ENCODE measurements at places on chromosomes 1 and 21.
A peak's percentile ranks its signal among the peaks of the same experiment; 100 is the strongest.

- no peak for DNase-seq
Observed at GRCh38 chr1:37883671-37884070, 24.3 kb upstream of the MTF1 start.

GRCh38 chr1:203662821-203663220 lies 36.2 kb downstream of the ATP2B4 start:
- no peak for DNase-seq

DNA sequence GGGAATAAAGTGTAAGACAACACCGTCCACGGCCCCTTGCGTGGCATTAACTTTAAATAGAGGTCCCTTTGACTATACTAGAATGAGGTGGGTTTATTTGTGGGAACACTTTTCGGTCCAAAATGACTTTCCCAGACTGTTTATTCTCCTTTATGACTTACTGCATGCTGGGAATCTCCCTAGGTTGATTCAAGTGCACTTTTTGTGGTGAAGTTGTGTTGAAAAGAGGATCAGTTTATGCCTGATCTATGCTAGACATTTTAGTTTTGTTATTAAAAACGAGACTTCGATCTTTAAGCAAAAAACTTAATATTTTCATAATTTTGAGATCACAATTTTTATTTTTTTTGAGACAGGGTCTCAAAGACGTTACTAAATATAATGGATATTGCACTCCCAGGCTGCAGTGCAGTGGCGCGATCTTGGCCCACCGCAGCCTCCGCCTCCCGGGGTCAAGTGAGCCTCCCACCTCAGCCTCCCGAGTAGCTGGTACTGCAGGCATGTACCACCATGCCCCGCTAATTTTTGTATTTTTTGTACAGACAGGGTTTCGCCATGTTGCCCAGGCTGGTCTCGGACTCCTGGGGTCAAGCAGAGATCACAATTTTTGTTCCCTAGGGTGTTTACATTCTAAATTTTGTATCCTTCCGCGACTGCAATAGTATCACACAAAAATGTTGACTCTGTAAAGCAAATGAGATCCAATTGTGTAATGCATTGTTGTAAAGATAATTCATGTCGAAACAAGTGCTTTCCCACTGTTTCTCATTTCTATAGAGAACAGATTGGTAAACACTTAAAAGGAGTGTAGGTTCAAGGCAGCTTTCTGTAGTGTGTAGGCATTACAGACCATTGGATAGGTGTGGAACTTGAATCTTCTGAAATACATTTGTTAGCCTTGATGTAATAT lies 1.6 kb downstream of the CDC42 start:
- peak; percentile 51 for DNase-seq

DNA sequence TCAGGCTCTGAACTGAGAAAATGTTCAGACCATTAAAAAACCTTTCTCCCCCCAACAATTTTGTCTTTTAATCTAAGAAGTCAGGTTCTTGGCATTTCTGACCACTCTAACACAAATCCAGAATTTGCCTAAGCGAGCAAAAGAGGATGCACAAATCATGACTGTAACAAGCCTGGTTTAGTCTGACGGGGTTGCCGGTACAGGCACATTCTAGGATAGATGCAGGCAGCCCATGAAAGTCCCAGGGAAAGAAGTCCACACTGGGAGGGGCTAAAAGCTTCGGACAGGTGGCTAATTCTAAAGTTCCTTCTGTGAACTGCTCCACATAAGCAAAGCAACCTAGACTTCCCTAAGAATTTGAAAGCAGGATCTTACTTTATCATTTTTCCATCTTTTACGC lies 48.0 kb upstream of the KCNE1 start:
- DNase-seq: no peak

DNA sequence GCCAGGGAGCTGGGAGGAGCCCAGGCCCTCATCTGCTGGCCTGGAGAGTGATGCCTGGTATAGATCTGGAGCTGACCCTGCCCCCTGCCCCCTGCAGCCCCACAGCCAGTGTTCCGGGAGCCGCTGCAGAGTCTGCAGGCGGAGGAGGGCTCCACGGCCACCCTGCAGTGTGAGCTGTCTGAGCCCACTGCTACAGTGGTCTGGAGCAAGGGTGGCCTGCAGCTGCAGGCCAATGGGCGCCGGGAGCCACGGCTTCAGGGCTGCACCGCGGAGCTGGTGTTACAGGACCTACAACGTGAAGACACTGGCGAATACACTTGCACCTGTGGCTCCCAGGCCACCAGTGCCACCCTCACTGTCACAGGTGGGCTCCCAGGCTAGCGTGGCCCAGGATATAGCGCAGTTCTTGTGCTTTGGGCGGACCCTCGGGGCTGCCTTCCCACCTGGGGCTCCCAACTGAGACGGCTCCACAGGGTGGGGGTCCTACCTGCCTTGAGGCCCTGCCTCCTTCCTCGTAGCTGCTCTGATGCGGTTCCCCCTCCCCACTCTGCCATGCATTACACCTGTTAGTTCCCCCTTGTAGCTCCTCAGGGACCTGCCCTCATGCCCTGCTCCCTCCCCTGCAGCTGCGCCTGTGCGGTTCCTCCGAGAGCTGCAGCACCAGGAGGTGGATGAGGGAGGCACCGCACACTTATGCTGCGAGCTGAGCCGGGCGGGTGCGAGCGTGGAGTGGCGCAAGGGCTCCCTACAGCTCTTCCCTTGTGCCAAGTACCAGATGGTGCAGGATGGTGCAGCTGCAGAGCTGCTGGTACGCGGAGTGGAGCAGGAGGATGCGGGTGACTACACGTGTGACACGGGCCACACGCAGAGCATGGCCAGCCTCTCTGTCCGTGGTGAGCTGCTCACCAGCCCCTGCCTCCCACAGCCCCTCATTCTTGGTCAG lies 98.7 kb downstream of the OBSCN start:
- no peak for DNase-seq

DNA sequence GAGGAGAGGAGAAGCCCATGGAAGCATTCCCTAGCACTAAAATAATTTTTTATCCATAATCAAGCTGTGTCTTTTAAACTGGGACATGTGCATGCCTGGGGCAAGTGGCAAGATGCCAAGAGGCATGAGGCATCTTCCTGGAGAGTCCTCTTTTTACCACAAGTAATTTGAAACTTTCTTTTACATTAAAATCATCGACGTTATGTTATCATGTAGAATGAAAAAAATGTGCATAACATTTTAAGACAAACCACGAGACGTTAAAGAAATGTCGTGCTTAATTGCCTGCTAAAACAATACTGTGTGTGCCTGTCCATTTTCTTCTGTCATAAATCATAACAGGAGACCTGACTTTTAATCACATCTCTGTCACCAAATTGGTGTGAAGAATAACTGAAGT lies 1.5 kb downstream of the STYXL2 start:
- no peak for DNase-seq

DNA sequence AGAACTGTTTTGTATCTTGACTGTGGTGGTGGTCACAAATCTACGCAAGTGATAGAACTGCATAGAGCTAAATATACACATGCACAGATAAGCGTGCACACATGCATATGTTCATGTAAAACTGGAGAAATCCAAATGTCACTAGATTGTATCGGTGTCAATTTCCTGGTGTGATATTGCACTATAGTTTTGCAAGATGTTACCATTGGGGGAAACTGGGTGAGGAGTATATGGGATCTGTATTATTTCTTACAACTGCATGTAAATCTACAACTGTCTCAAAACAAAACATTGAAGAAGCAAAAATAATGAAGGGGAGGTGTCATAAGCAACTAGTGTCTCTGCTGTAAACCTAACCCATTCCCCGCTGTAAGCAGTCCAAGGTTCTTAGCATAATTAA lies 30.2 kb downstream of the FAM163A start:
- DNase-seq: no peak

DNA sequence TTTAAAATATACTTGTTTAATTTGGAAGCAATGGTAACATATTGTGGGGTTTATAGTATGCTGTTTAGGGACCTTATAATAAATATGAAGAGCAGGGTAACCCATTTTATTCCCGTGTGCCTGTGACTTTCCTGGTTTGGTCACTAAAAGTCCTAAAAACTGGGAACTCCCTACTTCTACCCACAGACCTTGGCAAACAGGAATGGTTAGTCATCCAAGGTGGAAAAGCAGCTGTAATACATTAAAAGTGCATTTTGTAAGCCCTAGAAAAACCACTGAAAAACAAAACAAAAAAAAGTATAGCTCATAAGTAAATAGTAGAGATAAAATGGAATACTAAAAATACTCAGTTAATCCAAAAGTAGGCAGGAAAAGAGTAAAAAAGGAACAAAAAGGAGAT lies 538.9 kb downstream of the LMO4 start:
- DNase-seq: no peak

GRCh38 chr1:175808999-175809398 lies 65.6 kb upstream of the TNR start:
- DNase-seq: no peak

GRCh38 chr21:42666023-42666747 lies 12.8 kb downstream of the PDE9A start:
- no peak for DNase-seq

- no peak for DNase-seq
Observed at GRCh38 chr1:24090736-24091135, 21.2 kb downstream of the MYOM3 start.

DNA sequence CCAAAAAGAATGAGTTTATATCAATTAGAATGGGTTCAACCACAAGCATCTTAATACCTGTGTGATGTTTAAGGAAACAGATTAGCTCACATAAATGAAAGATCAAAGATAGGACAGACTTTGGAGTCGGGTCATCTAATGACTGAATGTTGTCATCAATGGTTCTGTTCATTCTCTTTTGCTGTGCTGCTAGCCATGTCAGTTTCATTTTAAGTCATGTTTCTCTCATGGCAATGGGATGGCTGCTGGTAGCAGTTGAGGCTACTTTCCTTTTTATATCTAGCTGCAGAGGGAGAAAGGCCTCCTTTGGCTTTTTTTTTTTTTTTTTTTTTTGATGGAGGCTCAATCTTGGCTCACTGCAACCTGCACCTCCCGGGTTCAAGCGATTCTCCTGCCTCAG lies 86.9 kb upstream of the SPAG17 start:
- no peak for DNase-seq

DNA sequence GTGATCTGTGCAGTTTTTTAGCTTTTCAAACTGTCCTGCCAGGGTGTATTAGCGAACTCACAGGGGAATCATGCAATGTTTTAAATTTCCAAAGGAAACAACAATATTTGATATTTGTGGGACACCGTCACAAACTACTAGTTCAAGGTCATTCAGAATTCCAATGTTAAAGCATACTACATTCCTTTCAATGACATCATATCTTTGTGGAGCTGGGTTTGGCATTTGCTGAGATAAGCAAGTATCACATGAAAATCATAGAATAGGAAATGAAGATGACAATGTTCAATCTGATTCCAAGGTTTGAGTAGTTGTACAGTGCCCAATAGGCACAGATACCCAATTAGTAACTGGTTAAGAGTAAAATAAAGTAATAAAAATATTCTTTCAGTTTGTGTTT lies 35.6 kb downstream of the NUF2 start:
- no peak for DNase-seq

GRCh38 chr1:205700865-205701401 lies 20.6 kb upstream of the SLC45A3 start:
- peak; percentile 17 for DNase-seq

- no peak for DNase-seq
Observed at GRCh38 chr1:69441496-69441895, 126.2 kb upstream of the LRRC7 start.

DNA sequence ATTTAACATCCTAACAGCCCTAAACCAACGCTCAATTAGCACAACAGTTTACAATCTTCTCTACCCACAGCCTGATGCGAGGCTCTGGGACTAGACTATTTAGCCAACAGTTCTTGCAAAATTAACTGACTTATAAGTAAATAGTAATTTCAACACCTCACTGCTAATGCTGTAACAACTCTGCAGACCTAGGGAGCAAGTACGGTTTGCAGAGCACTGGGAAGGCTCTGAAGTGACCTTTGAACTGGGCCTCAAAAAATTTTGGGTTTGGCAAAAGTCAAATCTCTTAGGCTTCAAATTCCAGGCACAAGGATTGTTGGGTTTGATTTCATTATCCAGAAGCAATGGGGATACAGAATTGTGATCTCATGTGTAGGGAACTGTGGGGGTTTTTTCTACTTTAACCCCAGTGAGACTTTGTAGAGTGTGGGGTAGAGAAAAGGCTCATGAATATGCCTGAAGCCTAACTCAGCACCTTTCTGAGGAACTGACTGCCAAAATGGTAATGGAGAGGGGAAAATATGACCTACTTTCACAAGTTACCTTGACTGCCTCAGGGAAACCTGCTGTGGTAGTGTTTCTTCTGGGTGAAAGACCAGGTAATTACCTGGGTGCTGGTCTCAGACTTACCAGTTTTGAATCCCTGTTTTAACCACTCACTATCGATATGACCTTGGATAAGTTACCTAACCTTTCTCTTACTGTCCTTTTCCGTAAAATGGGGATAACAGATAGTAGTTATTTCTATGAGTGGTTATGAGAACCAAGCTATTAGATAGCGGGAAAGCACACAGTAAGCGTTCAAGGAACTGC lies 889 bp upstream of the TXLNA start:
- peak; percentile 62 for DNase-seq

GRCh38 chr1:206502812-206503211 lies 4.5 kb upstream of the RASSF5 start:
- peak; percentile 57 for DNase-seq

DNA sequence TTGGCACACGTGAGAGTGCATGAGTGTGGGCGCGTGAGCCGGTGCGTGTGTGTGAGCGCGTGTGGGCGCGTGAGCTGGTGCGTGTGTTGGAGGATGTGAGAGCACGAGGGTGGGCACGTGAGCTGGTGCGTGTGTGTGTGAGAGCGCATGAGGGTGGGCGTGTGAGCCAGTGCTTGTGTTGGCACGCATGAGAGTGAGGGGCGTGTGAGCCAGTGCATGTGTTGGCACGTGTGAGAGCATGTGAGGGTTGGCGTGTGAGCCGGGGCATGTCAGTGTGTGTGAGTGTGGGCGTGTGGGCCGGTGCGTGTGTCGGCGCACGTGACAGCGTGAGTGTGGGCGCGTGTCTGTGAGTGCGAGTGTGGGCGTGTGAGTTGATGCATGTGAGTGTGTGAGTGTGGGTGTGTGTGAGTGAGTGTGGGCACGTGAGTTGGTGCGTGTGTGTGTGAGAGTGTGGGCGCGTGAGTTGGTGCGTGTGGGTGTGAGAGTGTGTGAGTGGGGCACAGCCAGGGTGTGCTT lies 45.7 kb upstream of the ARHGEF16 start:
- DNase-seq: no peak

- DNase-seq: no peak
Observed at GRCh38 chr1:38733761-38734160, 125.8 kb downstream of the RRAGC start.

- no peak for DNase-seq
Observed at GRCh38 chr1:93419344-93419743, 28.6 kb upstream of the FNBP1L start.

DNA sequence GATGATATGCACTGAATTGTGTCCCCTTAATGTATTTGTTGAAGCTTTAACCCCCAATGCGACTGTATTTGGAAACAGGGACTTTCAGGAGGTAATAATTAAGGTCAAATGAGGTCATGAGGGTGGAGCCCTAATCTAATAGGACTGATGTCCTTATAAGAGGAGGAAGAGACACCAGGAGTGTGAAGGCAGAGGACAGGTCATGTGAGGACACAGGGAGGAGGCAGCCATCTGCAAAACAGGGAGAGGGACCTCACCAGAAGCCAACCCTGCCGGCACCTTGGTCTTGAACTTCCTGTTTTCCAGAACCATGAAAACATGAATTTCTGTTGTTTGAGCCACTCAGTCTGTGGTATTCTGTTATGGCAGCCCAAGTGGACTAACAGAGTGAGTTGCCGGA lies 15.3 kb downstream of the SYF2 start:
- peak; percentile 84 for DNase-seq

Measured in NB4 (cell line).